ENCODE measurements at places on chromosomes 3 and 15. TPM values are rescaled to one million over a fixed set of nuclear protein-coding genes. Genes with fewer than 3 reads are reported as not detected.

DNA sequence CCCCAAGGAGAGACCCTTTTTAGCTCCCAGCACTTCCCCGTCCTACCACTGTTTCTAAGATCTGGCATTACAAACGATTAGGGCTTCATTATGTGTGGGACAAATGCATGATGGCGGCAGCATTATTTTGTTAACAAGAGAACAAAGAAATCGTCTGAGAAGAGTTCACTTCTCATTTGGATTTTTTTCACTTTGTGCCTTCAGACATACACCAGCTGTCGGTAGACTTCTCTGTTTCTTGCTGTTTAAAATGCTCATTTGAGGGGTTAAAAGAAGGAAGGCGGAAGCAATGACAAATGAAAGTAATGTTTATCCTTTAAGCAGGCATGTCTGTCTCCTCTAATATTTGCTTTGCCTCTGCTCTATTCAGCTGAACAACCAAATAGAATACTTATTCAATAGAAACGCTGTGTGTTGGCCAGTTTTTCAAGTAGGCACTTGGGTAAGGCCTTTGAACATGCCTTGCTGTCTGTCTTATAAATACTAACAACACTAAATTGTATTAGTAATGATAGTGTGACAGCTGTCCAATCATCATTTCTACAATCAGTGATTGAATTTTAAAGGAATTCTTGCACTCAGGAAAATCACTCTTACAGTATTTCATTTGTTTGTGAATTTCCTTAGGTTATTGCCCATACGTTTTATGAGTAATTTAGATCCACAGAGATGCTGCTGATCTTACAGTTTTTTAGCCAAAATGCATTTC is 382.4 kb downstream of the IL5RA start:
- H3K27ac ChIP-seq, result no peak overlapping the region
- H3K27me3 ChIP-seq, result peaks cover 9% of the 10 kb centered on the region
- peaks cover 76% of the 10 kb centered on the region for H3K36me3 ChIP-seq
- no peak for DNase-seq

GRCh38 chr15:67064607-67065530 is 533 bp upstream of the SMAD3 start:
- H3K27ac ChIP-seq, result peak overlapping the region; percentile 95
- H3K4me1 ChIP-seq, result peaks cover 45% of the 10 kb centered on the region
- peak; percentile 76 for DNase-seq
- H3K4me3 ChIP-seq, result peak overlapping the region; percentile 70

GRCh38 chr3:58900386-58900785 is 149.4 kb downstream of the CFAP20DC start:
- peaks cover 15% of the 10 kb centered on the region for H3K4me1 ChIP-seq
- peaks cover under 1% of the 10 kb centered on the region for H3K27me3 ChIP-seq
- no peak overlapping the region for H3K4me3 ChIP-seq
- no peak overlapping the region for H3K27ac ChIP-seq

TMEM207 gene
- not detected for total RNA-seq

All from WTC11 (cell line).